ENCODE measurements at places on chromosomes 16 and 17.
A peak's percentile ranks its signal among the peaks of the same experiment; 100 is the strongest.

GRCh38 chr16:7820816-7821215 lies 488.2 kb downstream of the RBFOX1 start:
- DNase-seq = no peak

- no peak for DNase-seq
Measured at GRCh38 chr16:83100679-83101078, 473.9 kb downstream of the CDH13 start.

GRCh38 chr17:58391302-58391984 lies 25.9 kb downstream of the RNF43 start:
- peak; percentile 98 for DNase-seq

GRCh38 chr17:27983853-27984252 lies 58.6 kb upstream of the NLK start:
- no peak for DNase-seq

DNA sequence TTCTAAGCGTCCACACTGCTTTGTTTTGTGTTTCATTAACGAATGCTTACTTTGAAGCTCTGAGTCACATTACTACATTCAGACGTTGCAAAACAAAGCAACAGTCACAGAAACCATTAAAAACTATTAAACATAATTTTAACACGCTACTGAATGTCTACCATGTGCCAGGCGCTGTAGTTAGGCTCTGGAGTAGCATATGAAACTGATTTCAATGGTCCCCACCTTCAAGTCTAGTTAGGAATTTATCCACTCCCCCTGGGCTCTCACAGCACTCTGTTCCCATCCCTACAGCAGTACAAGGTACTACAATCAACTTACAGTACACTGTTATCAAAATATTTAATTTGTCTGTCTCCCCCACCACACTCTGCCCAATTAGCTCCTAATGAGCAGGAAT lies 631 bp downstream of the UTP6 start:
- peak; percentile 34 for DNase-seq

DNA sequence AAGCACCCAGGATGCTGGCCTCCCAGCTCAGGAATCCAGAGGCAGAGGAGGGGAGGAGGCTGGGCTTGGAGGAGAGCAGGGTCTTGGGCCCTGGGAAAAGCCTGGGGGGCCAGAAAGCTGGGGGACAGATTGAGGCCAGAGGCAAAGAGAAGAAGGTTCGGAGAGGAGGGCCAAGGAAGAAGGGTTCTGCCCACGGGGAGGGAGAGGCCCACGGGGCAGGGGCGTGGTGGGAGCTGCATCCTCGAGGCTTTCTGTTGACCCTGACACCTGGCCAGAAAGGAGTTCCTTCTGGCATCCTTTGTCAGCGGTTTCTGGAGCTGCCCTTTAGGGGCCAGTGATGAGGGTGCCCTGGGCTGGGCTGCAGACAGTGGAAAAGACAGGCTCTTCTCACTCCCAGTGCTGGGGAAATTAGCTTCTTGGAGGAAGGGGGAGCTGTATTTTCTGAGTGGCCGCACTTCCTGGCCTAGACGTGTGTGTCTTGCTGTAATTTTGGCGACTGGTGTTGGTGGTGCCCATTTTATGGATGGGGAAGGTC lies 308.7 kb downstream of the SEC14L1 start:
- DNase-seq = no peak

- peak; percentile 85 for DNase-seq
Measured at GRCh38 chr16:12067714-12068401, 91.3 kb downstream of the SNX29 start.

DNA sequence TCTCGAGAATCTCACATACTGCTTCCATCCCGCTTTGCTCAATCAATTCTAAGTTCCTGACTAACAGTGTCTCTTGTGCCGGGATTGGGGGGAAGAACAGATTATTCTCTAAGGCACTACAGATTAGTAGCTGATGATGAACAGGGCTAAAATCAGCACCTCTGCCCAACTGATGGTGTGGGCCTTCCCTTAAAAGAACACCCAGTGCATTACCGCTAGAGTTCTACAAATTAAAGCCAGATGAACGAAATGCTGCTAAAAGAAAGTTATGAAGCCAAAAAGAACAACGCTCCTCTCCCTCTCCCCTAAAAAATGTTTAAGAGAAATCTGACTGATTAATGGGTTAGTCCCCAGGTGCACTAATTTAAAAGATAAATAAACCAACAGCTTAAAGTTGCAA lies 4.4 kb downstream of the CDC27 start:
- DNase-seq = no peak

DNA sequence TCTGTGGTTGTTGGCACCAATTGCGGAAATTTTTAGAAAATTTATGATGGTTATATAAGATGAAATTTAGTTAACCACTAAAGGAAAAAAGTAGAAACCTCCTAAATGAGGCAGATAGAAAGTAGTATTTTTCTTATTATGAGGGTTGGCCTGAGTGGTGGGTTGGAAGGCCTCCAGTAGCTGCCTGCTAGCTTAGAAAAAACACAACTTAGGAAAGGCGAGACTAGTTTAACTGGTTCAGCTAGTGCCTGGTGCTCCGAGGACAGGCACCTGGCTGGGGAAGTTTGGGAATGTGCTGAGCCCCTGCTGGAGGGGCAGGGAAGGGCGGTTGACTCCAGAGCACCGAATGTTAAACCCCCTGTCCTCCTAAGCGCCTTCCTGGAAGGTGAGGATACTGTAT lies 19.9 kb downstream of the LDHD start:
- DNase-seq = peak; percentile 1

GRCh38 chr17:75549246-75550138 lies 24.0 kb downstream of the LLGL2 start:
- DNase-seq = peak; percentile 95

GRCh38 chr16:89371968-89372634 lies 118.3 kb downstream of the ANKRD11 start:
- DNase-seq = no peak

DNA sequence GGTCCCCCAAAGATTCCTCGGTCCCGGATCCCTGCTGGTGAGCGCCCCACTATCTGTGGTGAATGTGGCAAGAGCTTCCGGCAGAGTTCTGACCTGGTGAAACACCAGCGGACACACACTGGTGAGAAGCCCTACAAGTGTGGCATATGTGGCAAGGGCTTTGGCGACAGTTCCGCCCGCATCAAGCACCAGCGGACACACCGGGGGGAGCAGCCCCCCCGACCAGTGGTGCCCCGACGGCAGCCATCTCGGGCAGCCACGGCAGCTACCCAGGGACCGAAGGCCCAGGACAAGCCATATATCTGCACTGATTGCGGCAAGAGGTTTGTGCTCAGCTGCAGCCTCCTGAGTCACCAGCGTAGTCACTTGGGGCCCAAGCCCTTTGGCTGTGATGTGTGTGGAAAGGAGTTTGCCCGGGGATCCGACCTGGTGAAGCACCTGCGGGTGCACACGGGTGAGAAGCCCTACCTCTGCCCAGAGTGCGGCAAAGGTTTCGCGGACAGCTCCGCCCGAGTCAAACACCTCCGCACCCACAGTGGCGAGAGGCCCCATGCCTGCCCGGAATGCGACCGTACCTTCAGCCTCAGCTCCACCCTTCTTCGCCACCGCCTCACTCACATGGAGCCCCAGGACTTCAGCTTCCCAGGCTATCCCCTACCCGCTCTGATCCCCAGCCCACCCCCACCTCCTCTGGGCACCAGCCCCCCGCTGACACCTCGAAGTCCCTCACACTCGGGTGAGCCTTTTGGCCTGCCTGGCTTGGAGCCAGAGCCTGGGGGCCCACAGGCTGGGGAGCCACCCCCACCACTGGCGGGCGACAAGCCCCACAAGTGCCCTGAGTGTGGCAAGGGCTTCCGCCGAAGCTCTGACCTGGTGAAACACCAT lies 2.8 kb downstream of the ZNF48 start:
- no peak for DNase-seq

GRCh38 chr17:80204626-80205468 lies 15.3 kb downstream of the SGSH start:
- no peak for DNase-seq

- DNase-seq = peak; percentile 73
Measured at GRCh38 chr16:87780385-87780989, 14.7 kb upstream of the KLHDC4 start.

DNA sequence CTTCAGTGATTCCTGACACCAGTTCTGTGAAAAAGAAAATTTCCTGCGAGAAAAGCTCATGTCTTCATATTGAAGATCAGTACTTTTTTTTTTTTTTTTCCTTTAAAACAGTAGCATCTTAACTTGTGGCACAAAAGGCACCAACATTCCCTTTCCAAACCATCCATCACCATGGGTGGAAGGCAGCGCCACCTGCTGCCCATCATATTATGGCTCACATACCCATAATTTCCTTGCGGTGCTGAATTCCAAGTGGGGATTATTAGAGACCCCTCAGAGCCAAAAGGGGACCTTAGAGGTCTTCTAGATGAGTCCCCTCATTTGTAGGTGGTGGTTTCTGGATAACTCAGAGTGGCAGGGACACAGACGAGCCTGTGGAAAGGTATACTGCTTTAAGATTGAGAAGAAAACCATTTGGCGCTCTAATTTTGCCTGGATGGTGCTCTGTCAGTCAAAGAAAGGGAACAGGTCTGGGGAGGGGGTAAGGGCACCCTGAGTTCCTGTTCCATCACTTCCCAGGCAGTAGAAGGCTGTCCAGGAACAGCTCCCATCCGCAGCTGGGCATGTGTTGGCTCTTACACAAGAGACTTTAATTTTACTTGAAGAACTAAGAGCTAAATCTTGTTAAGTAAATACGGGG lies 7.9 kb upstream of the SOST start:
- peak; percentile 58 for DNase-seq

- DNase-seq = no peak
Measured at GRCh38 chr16:13076878-13077277, 175.5 kb downstream of the SHISA9 start.

DNA sequence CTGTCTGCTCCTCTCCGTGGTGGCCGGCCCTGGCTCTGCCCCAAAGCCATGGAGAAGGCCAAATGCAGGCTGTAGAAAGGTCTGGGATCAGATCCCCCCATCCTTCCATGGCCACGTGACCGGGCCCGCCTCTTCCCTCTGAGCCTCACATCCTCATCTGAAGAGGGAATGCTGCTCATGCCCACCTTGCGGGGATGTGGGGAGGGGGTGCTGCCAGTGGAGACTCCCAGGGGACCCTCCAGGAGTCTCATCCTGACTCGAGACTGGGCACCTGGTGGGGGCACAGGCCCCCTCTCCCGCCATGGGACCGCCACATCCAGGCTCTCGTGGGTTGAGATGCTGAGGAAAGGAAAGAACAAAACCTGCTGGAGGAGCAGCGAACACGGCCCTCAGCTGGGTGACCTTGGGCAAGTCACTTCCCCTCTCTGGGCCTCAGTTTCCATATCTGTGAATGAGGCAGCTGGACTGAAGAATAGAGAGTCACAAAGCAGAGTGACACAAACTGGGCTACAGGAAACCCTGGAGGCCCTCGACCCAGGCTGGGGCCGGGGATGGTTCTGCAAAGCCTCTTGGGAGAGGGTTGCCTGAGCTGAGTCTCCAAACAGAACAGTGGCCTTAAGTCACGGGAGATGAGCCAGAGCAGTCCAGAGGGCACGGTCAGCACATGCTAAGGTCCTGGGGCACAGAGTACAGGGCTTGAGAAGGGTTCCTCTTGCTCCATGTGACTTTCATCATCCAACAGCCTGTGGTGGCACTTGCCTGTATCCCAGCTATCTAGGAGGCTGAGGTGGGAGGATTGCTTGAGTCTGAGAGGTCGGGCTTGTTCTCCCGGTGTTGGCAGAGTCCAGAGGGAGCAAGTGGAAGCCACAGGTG lies 30.1 kb downstream of the SOCS1 start:
- no peak for DNase-seq

- DNase-seq = no peak
Measured at GRCh38 chr17:40517286-40517662, 15.9 kb upstream of the TNS4 start.

DNA sequence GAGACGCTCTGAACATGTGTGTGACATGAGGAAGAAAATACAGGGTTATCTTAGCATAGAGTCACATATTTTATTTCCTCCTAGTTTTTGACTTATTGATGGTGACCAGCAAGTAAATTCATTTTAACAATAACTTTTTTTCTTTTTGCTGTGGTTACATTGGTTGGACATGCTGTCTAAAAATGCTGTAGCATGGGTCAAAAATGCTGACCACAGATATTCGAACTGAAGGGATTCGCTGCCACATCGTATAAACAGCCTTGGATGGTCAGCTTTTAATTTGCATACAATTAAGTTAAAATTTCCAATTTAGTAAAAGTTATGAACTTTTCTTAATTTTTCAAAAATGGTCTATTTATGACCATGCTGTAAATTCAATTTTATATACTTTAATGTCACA lies 30.5 kb downstream of the RPGRIP1L start:
- DNase-seq = no peak

GRCh38 chr16:1174477-1175357 lies 21.8 kb downstream of the CACNA1H start:
- DNase-seq = peak; percentile 40

GRCh38 chr16:1288813-1289476 lies 20.5 kb upstream of the UBE2I start:
- DNase-seq = peak; percentile 91

DNA sequence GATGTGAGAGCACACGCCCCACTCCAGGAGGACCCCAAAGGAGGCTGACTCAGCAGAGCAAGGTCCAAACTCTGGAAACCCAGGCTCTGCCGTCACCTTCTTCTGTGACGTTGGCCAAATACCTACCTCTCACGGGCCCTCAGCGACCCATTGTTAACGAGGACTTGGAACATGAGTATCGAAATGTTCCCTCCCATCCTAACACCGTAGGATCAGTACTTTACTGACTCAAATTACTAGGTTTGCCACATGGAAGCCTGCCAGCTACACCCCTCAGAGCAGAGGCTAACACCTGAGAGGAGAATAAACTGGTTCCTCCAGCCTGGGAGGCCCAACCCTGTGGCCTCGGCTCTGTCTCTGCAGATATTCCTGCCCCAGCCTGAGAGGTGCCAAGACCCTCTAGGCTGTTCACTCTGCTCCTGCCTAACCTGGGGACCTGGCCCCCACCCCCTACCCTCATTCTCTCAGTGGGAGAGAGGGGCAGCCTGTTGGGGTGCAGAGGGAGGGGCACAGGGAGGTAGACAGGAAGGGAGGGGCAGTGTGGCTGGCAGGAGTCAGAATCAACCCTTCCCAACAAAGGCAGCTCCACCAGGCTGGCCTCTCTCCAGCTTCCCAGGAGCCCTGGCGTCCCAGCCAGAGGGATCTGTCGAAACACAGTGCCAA lies 4.4 kb downstream of the PITPNM3 start:
- DNase-seq = peak; percentile 60

DNA sequence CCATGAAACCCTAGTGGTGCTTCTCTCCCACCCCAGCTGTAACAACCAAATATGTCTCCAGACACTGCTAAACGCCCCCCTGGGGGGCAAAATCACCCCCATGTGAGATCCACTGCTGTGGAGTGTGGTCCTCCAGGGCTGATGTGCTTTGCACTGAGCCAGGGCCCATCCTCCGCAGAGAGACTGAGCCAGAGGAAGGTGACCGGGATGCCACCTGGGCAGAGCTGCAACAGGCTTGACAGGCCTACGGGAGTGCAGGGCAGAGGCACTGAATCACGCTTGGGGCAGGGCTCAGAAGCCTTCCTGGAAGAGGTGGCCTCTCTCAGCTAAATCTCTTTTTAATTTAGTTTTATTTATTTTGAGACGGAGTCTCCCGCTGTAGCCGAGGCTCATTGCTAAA lies 4.4 kb downstream of the GJD3 start:
- no peak for DNase-seq

DNA sequence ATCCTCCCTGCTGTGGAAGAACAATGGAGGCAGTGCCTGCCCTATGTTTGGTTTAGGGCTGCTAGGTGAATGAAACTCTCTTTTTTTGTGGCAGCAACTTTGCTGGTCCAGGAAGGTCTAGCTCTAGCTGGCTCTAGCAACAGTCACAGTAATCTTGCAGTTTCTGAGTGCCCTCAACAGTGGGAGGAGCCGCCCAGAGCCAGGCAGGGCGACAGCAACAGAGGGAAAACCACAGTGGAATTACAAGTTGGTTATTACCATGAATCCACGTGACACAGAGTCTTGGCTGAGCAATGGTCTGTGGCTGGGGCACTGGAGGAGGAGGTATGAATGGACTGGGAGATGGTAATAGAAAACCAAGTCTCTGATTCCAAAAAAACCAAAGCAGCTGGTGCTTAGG lies 10.3 kb downstream of the HSPB9 start:
- DNase-seq = peak; percentile 64

Measured in NCI-H69 (cell line).